Activated naive CD4-positive, alpha-beta T cell (primary cell): ENCODE measurements at places on chromosomes 6 and 20.

- no peak for DNase-seq
These were observed 18.2 kb downstream of the ERGIC3 start for GRCh38 chr20:35560105-35560511.

DNA sequence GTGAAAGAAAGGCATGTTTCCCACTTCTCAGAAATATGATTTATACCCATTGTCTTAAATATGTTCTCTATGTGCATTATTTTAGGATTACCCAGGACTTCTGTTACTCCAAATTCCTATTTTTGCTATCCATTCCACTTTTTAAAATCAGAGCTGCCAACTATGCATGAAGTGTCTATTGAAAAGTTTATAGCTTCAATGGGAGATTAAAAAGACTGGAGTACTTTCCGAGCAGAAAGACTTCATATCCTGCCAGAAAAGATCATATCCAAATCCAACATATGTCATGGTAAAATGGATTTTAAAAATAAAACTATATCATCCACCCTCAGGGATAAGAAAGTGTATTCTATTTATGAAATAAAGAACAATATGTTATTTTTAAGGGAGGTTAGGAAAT is 212.7 kb downstream of the COL12A1 start:
- no peak for DNase-seq

GRCh38 chr6:41715795-41716515 is 19.5 kb downstream of the TFEB start:
- no peak for DNase-seq

GRCh38 chr6:83978324-83978734 is 55.2 kb upstream of the MRAP2 start:
- DNase-seq = no peak

DNA sequence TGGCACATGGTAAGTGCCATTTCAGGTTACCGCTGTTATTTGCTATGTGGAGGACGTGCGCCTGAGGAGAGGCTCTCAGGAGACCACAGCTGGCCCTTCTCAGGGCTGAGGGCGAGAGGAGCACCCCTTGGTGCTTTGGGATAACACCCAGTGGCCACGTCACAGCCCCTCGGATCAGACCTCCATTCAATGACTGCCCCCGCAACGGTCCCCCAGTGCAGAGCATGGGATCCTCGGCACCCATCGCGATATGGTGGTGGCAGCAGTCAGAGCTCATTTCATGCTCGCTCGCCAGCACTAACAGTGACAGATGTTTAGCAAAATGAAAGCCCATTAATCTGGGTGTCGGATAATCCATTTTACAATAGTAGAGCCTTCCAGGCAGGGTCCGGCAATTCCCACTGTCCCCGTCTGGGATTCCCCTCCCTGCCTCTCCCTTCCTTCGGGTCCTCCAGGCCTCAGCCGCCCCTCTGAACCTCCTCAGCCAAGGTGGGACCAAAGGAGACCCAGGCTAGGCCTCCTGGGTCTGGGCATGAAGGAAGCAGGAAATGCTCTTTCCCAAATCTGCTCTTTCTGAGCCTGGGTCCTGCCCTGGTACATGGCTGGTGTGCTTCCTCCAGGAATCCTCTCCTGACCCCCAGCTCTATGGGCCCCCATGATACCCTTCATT is 117.1 kb downstream of the GRM4 start:
- no peak for DNase-seq

DNA sequence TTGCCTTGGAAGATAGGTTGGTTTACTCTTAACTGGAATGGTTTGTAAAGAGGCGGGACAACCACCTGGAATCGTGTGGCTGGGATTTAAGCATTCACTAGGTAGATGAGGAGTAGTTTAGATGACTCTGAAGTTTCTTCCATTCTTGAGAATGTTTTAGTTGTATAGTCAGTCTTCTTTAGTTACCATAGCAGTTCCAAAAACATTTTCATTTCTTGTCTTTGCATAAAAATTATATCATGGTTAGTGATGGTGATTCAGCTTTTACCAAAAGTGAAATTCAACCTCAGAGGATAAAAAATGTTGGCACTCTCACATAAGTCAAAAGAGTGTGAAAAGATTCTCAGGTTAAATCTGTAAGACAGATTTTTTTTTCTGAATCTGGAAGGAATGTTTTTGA is 70.3 kb downstream of the SMAP1 start:
- no peak for DNase-seq

DNA sequence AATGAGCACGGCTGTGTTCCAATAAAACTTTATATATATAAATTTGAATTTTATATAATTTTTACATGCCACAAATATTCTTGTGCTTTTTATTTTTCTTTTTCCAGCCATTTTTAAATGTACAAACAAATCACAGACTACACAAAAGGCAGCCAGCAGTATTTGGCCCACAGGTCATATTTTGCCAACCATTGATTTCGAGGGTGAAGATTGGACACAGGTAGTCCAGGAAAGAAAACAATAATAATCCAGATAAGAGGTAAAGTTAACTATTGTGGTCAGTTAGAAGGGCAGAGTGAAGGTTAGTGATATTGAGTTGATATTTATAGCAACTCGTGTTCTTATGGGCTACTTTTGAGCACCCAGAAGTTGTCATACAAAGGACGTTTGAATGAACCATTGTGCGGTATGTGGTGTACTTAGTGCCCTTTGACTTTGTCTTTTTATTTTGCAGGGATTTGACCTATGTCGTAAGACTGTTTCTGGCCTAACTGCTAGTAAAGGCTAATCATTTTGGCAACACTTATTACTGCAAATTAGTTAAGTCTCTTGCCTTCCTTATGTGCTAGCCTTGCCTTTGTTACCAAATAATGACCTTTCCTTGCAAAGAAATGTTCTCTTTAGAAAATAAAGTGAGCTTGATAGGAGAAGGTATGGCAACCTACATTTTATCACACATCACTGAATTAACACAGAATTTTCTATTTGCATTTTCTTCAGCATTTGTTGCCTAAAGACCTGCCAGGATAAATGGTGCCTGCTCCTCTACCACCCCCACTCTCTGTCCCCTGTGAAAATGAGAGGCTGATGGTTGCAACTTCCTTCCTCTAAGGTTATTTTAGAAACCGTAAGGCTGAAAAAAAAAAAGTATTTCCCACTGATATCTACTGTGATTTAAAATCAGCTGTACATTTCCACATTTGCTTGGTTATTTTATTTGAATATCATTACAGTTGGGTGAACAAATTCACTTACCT is 493.9 kb upstream of the SOX4 start:
- DNase-seq = no peak

- DNase-seq = no peak
These were observed 61.8 kb downstream of the PAX1 start for GRCh38 chr20:21767200-21767738.

DNA sequence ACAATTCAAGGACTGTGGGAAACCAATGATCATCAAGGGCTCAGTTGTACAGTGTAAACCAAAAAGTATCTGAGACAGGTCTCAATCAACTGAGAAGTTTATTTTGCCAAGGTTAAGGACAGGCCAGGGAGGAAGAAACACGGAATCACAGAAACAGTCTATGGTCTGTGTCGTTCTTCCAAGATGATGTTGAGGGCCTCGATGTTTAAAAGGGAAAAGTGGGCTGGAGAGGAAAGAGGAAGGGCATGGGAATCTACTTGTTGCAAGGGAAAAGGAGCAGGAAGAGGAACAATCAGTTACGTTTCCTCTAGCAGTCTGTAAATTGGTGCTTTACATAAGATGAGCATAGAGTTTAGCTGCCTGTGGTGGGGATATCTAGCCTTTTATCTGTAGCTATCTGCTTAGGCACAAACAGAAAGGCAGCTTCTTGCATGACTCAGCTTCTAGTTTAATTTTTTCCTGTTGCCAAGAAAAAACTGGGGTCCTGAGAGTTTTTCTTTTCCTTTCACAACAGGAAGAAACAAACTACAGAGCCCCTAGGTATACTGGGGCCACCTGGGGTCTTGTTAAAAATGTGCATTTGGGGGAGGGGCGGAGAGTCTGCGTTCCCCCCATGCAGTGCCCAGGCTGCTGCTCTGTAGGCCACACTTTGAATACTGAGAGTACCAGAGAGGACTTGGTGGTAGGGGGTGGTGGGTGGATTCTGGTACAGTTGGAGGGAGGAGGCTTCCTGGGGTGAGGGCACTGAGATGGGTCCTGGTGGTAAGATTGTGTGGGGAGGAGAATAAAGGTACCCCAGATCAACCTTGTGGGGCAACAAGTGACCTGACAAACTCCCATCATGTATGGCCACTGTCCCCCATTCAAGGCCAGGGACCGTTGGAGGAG is 35.3 kb upstream of the EZR start:
- no peak for DNase-seq

- DNase-seq = no peak
These were observed 13.1 kb downstream of the NOX3 start for GRCh38 chr6:155442562-155442961.

DNA sequence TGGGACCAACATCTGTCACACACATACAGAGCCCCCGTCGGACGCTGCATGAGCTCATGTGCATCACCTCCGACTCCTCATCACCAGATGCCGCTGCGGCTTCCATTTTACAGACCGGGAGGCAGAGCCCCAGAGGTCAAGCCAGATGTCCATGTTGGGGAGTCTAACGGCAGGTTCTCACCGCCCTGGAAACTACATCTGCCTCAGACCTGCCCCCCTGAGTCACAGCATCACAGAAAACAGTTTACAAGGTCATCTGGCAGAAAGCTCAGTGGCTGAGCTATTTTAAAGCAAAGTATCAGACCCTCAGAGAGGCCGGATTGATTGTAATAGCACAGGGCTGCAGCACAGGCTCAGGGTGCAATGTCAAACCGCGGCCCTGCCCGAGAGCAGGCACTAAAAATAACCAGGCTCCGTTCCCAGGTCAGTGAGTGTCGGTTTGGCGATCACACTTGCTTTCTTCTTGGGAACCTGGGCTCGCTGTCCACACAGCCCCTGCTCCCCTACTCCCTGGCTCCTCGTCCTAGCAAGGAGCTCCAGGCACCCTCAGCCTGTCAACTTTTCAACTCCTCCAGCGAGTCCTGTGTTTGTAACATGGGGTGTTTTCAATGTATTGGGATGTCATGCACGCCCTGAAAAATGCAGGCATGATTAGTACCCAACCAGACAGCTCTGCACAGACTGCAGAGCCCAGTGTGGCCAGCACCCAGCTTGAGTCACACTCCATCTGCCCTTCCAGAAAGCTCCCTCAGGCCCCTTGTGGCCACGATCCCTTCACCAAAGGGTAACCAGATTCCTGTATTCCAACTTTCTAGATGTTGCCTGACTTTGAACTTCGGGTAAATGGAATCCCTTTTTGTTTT is 264.5 kb downstream of the CDH4 start:
- no peak for DNase-seq

DNA sequence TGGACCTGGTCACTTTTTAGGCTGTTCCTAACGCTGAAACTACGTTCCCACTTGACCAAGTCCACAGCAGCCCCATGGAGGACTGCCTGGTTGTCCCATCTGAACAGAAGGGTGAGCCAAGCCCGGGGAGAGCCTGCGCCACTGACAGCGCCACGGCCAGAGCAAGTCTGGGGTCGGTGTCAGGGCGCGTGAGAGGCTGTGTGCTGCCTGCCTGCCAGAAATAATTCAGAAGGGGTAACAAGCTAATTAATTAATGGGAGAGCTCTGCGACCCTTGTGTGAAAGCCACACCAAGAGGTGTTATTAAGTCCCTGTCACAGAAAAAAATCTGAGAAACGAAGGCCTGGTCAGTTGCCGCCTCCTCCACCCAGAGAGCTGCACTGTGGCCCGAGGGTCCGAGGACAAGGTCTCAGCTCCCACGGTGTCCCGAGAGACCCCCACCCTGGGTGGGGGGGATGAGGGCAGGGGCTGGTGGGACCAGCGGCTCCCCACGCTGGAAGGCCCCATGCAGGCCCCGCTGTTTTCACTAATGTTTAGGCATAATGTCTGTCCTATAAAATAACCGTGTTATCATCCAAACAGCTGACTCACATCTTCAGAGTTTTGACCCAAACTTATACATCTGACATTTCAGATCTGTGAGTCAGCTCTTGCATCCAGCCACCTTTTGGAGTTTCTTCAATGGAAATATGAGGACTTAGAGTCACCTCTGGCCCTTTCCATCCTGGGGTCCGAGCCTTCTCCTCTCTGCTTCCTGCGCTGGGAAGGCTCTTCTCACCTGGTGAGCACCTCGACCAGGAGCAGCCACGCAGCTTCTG is 58.5 kb downstream of the DLL1 start:
- DNase-seq = no peak

GRCh38 chr20:48426630-48427029 is 401.2 kb downstream of the PREX1 start:
- no peak for DNase-seq

- DNase-seq = no peak
These were observed 446.3 kb downstream of the PREX1 start for GRCh38 chr20:48381353-48382120.

GRCh38 chr6:30981942-30982772 is 1.4 kb upstream of the MUC21 start:
- DNase-seq = no peak

DNA sequence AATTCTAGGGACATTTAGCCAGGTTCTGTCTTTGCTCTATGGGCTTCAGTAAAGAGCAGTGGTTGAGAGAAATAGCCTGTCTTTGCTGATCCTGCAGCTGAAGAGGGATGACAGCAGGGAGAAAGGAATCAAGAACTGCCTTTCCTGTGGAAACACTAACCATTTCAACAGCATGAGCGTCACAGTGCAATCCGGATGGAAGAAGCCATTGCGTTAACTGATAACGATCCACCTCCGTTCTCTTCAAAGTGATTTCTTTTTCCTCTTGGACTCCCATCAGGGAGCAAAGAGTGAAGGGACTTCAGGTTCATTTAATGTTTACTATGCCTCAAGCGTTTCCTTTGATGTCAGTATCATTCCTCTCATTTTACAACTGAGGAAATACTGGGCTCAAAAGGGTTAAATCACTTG is 35.2 kb upstream of the EEF1E1 start:
- no peak for DNase-seq
